ENCODE measurements at places on chromosomes 3 and 15.
A peak's percentile ranks its signal among the peaks of the same experiment; 100 is the strongest.

GRCh38 chr15:96261575-96262034 lies 68.9 kb upstream of the NR2F2 start:
- no peak for DNase-seq

DNA sequence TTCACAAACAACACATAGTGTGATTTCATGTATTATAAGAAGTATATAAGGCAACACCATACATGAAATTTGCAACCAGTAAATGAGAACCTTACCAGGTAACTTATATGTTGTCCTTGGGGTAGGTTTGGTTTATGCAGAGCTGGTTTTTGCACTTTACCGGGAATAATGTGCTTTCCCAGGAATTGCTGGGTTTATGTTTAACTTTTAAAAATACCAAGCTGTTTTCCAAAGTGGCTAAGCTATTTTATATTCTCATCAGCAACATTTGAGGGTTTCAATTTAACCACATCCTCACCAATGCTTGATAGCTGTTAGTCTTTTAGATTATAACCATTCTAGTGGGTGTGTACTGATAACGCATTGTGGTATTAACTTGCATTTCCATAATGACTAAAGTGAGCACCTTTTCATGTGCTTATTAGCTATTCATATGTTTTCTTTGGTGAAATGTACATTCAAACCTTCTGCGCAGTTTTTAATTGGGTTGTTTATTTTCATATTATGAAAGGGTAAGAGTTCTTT lies 71.6 kb downstream of the KY start:
- DNase-seq, result no peak

GRCh38 chr15:61115241-61115640 lies 113.9 kb downstream of the RORA start:
- no peak for DNase-seq

DNA sequence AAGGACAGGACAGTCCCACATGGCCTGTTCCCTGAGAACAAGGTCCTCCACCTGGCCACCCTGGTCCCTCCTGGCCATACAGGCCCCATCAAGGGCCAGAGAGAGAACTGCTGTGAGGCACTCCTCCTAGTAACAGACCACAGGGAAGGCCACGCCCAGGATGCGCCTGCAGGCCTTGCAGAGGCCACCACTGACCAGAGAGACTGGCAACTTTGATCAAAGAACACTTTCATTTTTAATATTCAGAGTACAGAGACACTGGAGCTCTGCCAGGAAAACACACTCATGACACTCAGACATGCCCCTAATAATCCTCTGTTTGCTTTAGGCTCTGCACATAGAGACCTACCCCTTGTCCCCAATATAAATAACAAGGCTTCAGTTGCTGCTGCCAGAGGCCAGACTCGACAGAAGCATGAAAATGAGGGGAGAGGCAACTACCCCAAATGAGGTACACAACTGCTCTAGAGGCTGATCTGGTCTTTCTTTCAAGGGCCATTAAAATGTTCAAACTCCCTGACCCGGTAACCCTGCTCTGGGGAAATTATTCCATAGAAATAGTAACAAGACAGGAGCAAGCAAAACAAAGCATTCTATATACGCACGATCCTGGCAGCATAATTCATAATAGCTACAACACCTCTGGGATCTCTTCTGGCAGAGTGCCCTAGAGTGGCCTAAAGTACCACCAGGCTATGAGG lies 44.8 kb downstream of the CCDC12 start:
- DNase-seq, result no peak

DNA sequence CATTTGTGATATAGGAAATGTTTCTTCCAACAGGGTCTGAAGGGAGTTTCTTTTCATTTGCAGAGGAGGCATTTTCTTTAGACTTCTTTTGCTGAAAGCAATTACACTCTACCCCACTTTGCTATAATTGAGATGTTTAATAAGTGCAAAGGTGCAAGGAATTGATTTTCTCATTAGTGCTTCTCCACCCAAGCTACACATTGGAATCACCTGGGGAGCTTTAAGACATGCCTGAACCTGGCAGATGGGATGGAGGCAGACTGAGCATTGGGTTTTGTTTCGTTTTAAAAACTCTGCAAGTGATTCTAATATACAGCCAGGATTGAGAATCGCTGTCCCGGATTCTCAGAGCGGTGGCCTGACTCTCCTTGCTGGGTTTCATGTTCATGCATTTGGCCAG lies 52.1 kb downstream of the MYZAP start:
- DNase-seq, result no peak

DNA sequence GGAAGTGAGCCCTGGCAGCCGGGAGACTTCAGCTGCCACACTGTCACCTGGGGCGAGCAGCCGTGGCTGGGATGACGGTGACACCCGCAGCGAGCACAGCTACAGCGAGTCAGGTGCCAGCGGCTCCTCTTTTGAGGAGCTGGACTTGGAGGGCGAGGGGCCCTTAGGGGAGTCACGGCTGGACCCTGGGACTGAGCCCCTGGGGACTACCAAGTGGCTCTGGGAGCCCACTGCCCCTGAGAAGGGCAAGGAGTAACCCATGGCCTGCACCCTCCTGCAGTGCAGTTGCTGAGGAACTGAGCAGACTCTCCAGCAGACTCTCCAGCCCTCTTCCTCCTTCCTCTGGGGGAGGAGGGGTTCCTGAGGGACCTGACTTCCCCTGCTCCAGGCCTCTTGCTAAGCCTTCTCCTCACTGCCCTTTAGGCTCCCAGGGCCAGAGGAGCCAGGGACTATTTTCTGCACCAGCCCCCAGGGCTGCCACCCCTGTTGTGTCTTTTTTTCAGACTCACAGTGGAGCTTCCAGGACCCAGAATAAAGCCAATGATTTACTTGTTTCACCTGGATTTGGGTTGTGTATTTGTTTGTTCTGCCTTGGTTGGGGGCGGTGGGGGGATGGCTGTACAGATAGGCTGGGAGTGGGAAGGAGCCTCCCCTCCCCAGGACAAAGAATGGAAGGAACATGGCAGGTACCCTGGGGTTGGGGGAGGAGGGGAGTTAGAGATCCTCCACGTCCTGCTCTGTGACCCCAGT lies 2.9 kb upstream of the GRM2 start:
- no peak for DNase-seq

GRCh38 chr3:119548341-119548740 lies 11.1 kb downstream of the CD80 start:
- no peak for DNase-seq

GRCh38 chr3:108271626-108272025 lies 24.7 kb upstream of the HHLA2 start:
- DNase-seq, result no peak

GRCh38 chr15:42274702-42274989 lies 1.4 kb upstream of the TMEM87A start:
- DNase-seq, result no peak

- DNase-seq, result no peak
Measured at GRCh38 chr15:63582718-63583426, 14.3 kb upstream of the FBXL22 start.

- no peak for DNase-seq
Measured at GRCh38 chr3:44065311-44066094, 176.2 kb upstream of the TOPAZ1 start.

GRCh38 chr15:95252404-95252803 lies 1021.0 kb downstream of the MCTP2 start:
- DNase-seq, result no peak

DNA sequence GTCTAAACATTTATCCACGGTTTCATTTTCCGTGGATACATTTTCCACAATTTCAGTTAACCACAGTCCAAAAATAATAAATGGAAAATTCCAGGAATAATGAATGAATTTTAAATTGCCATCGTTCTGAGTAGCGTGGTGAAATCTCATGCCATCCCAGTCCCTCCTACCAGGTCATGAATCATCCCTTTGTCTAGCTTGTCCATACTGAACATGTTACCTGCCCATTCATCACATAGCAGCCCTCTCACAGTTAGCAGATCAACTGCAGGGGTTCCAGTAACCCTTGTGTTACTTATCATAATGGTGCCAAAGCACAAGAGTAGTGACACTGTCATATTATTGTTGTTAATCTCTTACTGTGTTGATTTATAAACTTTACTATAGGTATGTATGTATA lies 124.5 kb downstream of the GSK3B start:
- DNase-seq, result no peak

GRCh38 chr3:46629551-46630517 lies 17.5 kb downstream of the FAM240A start:
- peak; percentile 81 for DNase-seq

GRCh38 chr3:110126065-110126464 lies 788.7 kb upstream of the DPPA4 start:
- DNase-seq, result no peak

GRCh38 chr3:15899388-15899787 lies 101.6 kb upstream of the ANKRD28 start:
- DNase-seq, result no peak

- no peak for DNase-seq
Measured at GRCh38 chr3:9091486-9092235, 128.4 kb upstream of the RAD18 start.

Measured in activated CD8-positive, alpha-beta memory T cell treated with anti-CD3 and anti-CD28 coated beads, Interleukin-2, amount 50 U/mL, for 4 hours (primary cell).